ENCODE measurements at places on chromosomes 7 and 10. TPM values are rescaled to one million over a fixed set of nuclear protein-coding genes. Genes with fewer than 3 reads are reported as not detected.

Gene PRLHR
- total RNA-seq, result not detected

Gene BTBD16
- not detected for total RNA-seq

Gene GPR26
- total RNA-seq, result not detected

Gene IL2RA
- total RNA-seq, result 0.88 TPM

Gene EGFR
- 13.3 TPM for total RNA-seq

Gene CCDC3
- total RNA-seq, result 16.0 TPM

GRCh38 chr10:46539596-46540411 is 16.7 kb downstream of the GPRIN2 start:
- DNase-seq, result no peak

GRCh38 chr7:78433421-78433820 is 634.8 kb downstream of the PHTF2 start:
- DNase-seq, result no peak

DNA sequence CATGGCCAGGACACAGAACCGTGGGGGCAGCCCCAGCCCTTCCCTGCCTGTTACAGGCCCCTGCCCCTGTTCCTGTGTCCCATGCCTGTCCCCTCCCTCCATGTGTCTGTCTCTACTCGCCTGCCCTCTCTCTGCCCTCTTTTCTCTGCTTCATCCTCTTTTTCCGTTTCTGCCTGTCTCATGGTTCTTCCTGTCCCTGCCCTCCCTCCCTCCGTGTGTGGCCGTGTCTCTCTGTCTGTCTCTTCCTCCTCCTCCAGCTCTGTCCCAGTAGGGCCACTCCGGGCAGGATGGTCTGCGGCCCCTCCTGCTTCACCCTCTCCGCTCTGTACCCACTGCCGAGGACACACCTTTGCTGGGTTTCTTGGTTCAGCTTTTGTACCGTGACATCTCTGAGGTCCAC is 137.4 kb downstream of the FAM53B start:
- DNase-seq, result peak; percentile 6

GRCh38 chr7:461117-461452 is 58.6 kb downstream of the PDGFA start:
- no peak for DNase-seq

DNA sequence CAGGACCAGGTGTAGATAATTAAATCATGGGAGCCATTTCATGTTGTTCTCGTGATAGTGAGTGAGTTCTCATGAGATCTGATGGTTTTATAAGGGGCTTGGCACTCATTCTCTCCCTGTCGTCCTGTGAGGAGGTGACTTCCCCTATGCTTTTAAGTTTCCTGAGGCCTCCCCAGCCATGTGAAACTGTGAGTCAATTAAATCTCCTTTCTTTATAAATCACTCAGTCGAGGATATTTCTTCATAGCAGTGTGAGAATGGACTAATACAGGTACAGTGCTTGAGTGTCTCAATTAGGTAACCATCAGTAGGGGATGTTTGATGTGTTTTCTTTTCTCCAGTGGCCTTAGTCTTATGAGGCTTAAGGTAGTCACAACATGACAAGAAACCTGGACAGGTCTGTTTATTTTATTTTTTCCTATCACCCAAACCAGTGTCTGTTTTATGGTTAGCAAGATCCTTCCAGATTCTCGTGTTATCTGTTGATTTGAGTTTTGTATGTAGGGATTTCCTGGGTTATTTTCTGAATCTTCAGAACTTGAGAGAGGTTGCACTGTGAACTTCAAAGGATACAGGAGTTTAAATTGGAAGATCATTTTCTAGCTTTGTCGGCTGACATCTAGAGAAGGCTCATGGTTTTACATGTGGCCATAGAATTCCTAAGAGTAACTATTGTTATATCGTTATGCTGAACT is 32.1 kb downstream of the UMAD1 start:
- no peak for DNase-seq

GRCh38 chr7:113100121-113100603 is 13.5 kb upstream of the GPR85 start:
- DNase-seq, result peak; percentile 40

DNA sequence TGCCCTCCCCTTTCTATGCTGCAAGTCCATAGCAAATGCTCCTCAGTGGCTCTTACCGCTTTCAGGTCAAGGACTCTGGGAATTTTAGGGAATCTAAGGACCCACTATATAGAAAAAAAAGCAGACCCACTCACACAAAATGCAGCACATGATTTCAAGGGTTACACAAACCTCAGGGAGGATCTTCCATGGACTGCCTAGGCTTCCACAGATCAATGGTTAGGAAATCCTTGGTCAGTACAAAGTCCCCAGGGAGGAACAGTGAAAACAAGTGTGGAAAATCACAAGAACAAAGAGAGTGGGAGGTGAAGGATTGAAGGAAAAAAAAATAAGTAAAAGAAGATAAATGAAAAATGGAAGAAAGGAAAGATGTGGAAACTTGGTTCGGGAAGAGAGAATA is 188.4 kb downstream of the AHR start:
- no peak for DNase-seq

GRCh38 chr10:99534939-99535763 is 2.4 kb downstream of the NKX2-3 start:
- no peak for DNase-seq

DNA sequence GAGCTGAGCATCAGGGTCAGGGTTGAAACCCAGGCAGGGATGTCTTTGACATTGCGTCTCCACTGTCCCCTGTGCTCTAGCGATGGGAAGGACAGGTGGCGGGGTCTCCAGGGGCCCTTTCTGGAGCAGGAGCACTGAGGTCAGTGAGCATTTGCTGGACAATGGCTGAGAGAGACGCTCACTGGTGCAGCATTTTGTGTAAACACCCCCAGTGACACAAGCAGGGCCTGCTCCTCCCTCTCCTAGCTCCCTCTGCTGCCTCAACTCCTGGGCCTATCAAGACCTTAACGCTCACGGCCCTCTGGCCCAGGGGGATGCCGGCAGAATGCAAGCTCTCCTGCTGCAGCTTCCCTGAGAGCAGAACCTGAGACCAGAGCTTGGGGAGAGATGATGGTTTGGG is 17.4 kb upstream of the INMT start:
- DNase-seq, result no peak

DNA sequence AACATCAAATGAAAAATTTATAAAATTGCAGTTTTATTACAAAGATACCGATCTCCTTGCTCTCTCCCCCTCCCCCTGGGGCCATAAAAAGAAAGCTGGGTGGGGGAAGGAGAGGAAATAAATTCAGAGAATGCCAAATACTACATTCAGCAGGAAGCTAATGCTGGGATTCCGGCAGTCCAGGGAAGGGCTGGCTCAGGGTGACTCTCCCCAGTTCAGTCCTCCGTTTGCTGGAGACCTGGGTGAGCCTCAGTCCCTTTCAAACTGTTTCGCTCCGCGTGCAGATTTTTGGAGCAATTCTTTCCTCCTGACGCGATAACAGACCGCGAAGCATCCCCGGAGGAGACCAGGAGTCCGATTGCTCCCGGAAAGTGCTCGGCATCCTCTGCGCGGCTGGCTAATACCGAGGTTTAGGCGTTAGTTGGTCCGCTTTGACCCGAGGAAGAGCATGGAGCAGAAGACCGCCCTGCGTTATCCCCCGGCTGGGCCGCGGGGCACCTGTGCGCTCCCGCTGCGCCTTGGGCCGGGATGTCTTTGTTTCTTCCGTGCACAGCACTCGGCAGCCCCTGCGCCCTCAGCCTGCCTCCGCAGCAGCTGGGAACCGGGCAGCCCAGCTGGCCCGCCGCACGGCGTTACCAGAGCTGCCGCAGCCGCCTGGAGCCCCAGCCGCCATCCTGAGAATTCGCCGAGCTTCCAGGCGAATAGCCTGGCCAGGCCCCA is 3.9 kb upstream of the HOXA2 start:
- DNase-seq, result peak; percentile 52

DNA sequence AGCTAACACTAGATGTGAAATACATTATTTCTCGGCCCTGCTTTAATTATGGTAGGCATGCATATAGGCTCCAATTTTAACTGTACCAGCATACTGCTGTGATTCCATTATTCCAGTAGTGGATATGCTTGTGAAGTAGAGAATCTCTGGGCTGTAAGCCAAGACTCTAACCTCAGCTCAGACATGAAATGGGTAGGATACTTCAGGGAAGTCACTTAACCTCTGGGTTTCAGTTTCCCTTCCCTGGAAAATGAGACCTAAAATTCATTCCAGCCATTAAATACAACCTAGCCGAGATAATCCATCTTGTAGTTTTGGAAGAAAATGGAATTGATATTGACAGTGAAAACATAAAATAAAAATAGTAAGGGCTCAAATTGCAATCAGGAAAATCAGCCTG is 59.6 kb upstream of the TRIL start:
- no peak for DNase-seq

- DNase-seq, result no peak
These were observed 276.5 kb downstream of the PTPRN2 start for GRCh38 chr7:158310924-158311666.

GRCh38 chr7:30735631-30736030 is 16.3 kb upstream of the INMT start:
- DNase-seq, result no peak

GRCh38 chr10:620417-620816 is 69.1 kb downstream of the DIP2C start:
- no peak for DNase-seq

DNA sequence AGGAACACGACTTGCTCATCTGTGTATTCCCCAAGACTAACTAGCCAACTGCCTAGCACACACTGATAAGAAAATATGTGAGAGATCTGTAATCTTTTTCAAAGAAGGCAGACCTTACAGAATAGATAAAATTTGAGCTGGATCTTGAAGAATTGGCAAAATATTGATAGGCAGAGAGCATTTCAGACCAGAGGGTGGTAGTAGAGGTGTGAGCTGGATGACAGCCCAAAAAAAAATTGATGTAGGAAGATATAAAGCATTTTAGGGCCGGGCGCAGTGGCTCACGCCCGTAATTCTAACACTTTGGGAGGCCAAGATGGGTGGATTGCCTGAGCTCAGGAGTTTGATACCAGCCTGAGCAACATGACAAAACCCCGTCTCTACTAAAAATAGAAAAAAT is 1.2 kb upstream of the ZNF746 start:
- no peak for DNase-seq

DNA sequence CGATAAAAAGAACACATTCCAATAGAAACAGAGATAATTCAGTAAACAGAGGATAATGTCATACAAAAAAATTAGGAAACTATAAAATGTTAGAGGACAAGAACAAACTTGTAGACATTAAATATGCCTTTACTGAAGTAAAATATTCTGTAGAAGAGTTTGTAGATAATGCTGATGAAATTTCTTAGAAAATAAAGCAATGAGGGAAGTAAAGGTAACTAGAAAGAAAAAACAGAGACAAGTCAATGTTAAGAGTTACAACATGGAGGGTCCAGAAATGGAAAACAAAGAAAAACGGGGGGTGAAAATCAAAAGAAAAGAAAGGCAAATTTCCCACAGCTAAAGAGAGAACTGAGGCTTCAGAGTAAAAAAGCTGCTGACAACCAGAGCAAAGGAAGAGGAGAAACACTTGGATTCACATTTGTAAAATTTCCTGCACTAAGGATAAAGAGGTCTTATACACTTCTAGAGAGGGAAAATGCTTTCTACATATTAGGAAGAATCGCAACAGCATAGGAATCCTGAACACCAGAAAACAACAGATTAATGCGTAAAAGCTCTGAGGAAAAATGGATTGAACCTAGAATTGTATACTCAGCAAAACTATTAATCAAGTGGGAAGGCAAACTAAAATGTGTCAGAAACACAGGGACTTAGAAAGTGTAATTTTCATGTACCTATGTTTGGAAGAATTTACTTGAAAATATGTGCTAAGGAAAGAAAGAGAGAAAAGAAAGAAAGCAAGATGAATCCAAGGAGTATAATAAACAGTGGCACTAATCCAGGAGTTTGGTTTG is 55.0 kb upstream of the AGR3 start:
- DNase-seq, result no peak

DNA sequence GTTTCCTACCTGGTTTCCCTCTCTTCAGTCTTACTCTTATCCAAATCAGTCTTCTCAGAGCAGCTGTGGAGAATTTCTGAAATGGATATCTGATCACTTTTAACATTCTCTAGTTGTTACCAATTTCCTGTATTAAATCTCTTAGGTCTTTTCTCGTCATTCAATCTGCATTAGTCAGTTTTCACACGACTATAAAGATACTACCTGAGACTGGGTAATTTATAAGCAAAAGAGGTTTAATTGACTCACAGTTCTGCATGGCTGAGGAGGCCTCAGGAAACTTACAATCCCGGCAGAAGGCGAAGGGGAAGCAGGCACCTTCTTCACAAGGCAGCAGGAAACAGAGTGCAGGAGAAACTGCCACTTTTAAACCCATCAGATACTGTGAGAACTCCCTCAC is 444.8 kb downstream of the GATA3 start:
- no peak for DNase-seq

- no peak for DNase-seq
These were observed 82.3 kb upstream of the FZD1 start for GRCh38 chr7:91181949-91182348.

DNA sequence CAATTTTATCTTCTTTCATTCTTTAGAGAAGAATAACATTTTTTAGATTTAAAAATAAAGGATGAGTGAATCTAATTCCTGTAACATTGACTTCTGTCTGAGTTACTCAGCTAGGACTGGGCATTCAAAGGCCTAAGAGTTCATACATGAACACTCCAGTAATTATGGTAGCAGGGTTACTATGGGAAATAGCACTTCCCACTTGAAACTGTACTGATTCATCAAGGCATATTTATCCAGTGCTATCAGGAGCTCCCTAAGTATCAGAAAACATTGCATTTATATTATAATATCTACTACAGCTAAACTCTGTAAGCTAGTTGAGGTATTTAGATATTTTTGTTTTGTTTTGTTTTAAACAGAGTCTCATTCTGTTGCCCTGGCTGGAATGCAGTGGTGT is 41.8 kb downstream of the NDUFB2 start:
- no peak for DNase-seq

DNA sequence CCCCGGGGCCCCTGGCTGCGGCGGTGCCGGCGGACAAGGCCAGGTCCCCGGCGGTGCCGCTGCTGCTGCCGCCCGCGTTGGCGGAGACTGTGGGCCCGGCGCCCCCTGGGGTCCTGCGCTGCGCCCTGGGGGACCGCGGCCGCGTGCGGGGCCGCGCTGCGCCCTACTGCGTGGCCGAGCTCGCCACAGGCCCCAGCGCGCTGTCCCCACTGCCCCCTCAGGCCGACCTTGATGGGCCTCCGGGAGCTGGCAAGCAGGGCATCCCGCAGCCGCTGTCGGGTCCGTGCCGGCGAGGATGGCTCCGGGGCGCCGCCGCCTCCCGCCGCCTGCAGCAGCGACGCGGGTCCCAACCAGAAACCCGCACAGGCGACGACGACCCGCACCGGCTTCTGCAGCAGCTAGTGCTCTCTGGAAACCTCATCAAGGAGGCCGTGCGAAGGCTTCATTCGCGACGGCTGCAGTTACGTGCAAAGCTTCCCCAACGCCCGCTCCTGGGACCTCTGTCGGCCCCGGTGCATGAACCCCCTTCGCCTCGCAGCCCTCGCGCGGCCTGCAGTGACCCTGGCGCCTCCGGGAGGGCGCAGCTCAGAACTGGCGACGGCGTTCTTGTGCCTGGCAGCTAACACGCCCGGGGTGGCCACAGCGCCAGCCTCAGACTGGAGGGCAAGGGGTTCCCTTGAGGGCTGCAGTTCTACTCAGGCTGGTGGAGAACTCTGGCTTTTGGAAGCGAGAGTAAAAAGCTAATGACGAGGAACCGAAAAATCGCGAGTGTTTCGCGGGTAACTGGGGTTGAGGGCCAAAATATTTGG is 804 bp downstream of the FRAT1 start:
- peak; percentile 49 for DNase-seq

- DNase-seq, result no peak
These were observed 40.6 kb downstream of the OSBPL3 start for GRCh38 chr7:24939416-24939815.
